MM.1S (cell line): ENCODE measurements at places on chromosomes 3 and 15.
A peak's percentile ranks its signal among the peaks of the same experiment; 100 is the strongest.

DNA sequence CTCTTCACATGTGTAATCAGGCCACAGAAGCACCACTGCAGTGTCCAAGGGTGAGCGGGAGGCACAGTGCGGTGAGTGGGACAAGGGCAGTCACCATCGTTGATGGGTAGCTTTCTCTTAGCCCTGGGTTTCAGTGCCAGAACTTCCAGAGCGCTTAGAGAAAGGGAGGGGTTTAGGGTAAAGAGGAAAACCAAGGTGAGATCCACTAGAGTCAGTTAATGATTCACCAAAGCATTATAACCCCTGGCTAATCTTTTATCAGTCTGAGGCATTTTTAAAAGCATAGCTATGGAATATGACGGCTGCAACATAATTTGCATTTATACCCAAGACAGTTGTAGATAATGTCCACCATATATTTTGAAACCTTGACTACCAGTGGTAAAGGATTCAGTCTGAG is 94.8 kb downstream of the SHQ1 start:
- no peak for DNase-seq

GRCh38 chr15:83379579-83379959 is 67.6 kb upstream of the SH3GL3 start:
- no peak for DNase-seq

GRCh38 chr3:3105246-3105645 is 4.9 kb downstream of the IL5RA start:
- DNase-seq = no peak

DNA sequence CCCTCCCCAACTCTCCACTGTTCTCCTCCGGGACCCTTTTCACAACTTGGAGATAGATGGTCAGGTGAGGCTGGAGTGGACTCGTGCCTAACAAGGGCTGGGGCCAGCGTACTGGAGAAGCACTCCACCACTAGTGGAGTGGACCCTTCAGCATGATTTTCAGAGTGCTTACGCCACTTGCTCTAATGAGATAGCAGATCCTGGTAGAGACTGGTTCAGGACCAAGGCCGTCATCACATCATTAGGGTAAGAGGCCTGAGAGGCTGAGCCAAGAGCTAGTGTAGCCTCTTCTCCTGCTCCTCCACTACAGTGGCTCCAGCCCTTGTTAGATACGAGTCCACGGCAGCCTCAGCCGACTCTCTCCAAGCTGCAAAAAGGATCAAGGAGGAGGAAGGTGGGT is 66.9 kb upstream of the NTRK3 start:
- no peak for DNase-seq

DNA sequence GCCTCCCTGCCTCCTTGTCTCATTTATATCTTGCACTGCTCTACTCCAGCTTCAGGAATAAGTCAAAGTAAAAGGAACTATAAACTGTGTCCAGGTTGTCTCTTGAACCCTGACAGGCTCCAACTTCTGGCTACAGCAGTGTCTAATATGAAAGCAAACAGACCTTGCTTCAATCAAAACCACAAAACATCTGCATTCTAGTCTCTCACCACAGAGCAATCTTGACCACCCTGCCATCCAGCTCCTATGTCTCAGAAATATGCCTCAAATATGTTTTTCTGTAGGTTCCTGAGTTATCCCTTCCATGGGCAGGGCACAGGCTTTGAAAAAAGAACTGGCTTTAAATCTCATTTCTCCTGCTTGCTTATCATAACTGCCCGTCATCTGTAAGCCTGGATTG is 13.0 kb upstream of the RAMAC start:
- peak; percentile 48 for DNase-seq

- DNase-seq = no peak
These were observed 329.8 kb upstream of the RASGRP1 start for GRCh38 chr15:38894243-38894948.

DNA sequence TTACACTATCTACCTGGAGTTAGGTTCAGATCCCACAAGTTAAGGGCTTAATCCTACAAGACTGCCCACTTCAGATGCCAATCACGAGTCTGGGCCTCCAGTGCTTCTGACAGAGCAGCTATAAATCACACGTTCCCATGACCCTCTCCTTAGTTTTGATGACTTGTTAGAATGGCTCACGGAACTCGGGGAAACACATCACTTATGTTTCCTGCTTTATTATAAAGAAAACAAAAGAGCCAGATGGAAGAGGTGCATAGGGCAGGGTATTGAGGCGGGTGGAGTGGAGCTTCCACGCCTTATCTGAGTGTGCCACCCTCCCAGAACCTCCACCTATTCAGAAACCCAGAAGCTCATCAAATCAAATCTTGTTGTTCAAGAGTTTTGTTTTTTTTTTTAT is 170.8 kb downstream of the MOBP start:
- no peak for DNase-seq

- DNase-seq = no peak
These were observed 131.4 kb downstream of the IQCH start for GRCh38 chr15:67385971-67386370.

- DNase-seq = no peak
These were observed 27.0 kb downstream of the PDE8A start for GRCh38 chr15:85008474-85009260.

DNA sequence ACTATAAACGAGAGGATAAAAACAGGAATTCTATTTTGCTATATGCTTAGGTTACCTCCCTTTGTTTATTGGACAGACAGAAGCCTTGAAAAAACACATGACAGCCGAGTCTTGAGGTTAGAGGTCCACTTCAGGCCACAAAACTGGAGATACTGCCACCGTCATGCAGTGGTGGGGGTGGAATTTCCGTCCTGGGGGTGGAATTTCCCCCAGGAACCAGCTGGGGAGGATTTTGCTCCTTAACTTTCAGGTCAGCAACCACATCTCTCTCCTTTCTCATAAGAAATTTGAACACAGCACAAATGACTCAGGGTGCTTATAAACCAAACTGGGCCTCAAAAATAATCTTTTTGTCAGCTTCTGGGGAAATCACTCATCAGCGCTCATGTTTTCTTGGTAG is 545.8 kb upstream of the ADAMTS9 start:
- DNase-seq = no peak

GRCh38 chr3:191356631-191357439 is 26.5 kb upstream of the UTS2B start:
- DNase-seq = no peak

- no peak for DNase-seq
These were observed 2.4 kb upstream of the RCN2 start for GRCh38 chr15:76929011-76929760.

- DNase-seq = no peak
These were observed 126.2 kb downstream of the ASB7 start for GRCh38 chr15:100728371-100729201.

DNA sequence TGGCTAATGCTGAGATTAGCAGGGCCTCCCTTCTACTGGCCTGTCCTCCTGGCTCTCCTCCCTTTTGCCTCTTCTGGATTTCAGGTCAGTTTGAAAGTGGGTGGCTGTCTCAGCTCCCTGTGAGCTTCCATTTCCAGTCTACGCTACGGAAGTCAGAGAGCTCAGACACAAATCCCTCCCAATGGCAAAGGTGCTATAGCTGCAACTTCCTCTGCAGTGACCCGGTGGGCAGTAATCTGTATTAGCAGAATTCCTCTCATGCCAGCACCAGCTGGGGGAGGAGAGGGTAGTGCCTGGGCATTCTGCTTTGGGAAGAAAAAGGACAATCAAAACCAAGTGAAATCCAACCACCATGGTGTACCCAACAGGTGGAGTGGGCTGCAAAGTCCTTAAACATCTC is 171.4 kb downstream of the STT3B start:
- no peak for DNase-seq

GRCh38 chr3:17833786-17834559 is 91.5 kb upstream of the TBC1D5 start:
- no peak for DNase-seq

DNA sequence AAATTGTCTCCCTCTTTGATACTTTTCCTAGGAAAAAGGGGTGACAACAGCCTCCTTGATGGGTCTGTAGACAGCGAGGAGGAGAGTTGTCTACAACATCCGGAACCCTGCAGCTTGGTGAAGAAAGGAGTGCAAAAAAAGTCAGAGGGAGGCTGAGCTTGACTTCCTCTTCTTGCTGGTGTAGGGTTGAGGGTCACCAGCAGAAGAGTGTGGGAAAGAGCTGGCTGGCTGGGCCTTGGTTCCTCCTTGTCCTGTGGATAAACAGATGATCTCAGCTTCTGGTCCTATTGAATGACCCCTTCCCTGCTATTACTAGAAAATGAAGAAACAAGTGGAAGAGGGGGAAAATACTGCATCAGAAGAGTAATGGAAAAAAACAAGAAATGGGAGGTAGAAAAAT is 20.4 kb downstream of the SLC7A14 start:
- no peak for DNase-seq

DNA sequence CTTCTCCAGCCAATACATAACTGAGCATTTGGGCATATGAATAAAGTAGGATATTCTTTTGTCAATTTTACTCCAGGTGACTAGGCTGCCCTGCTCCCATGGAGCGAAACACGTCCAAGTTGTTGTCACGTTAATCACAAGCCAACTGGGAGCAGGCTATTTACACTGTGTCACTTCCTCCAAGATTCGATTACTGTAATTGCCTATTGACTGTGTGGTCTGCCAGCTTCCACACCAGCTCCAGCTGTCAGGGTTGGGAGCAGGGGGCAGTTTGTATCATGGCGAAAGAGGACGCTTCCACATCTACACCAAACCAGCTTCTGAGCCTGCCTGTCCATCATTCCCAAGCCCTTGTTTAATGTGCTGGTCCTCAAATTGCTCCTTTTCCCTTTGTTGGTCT is 89.2 kb upstream of the RORA start:
- DNase-seq = no peak

DNA sequence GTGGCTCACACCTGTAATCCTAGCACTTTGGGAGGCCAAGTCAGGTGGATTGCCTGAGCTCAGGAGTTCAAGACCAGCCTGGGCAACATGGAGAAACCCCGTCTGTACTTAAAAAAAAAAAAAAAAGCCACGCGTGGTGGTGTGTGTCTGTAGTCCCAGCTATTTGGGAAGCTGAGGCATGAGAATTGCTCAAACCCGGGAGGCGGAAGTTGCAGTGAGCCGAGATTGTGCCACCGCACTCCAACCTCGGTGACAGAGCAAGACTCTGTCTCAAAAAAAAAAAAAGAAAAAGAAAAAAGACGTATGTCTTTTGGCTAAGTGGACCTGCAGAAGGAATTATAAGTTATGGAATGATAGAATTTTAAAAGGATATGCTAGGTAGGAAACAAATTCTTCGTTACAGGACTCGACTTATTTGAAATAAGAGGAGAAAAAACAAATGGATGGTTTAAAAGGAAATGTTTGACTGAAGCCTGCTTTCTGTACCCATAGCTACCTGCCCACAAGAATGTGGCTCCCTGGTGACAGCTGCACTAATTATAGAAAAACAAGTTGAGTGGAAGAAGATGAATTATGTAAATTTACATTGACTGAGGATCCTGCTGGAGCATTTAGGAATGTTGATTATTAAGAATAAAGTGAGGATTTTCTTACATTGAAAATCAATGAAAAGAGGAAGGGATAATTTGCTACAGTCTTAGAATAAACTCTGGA is 36.0 kb upstream of the SKIL start:
- DNase-seq = peak; percentile 74

DNA sequence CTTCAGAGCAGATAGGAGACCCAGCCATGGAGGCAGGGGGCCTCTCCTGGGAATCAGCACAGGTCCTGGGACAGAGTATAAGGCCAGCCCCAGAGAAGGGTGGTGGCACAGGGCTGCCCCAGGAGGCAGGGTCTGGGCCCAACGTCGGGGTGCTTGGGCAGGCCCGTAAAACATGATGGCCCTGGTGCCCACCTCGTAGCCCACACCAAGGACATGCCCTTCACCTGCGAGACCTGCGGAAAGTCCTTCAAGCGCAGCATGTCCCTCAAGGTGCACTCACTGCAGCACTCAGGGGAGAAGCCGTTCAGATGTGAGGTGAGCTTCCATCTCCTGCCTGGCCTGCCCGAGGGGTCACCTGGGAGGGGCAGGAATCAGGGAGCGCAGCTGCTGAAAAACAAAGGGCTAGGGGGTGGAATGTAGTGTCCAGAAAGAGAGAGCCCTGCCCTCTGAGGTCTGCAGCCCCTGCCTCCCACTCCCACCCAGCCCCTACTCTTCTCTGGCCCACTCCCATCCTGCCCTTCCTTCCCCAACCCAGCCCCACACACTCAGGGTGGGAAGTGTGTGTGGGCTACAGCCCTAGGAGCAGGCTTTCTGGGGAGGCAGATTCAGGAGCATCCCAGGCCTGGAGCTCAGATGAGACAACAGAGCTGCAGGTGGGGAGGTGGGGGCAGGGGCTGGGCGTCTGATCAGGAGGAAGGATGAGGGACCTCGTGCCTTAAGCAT is 9.5 kb downstream of the ZBTB47 start:
- no peak for DNase-seq

- DNase-seq = peak; percentile 69
These were observed 71.9 kb downstream of the MGLL start for GRCh38 chr3:127750226-127751031.

DNA sequence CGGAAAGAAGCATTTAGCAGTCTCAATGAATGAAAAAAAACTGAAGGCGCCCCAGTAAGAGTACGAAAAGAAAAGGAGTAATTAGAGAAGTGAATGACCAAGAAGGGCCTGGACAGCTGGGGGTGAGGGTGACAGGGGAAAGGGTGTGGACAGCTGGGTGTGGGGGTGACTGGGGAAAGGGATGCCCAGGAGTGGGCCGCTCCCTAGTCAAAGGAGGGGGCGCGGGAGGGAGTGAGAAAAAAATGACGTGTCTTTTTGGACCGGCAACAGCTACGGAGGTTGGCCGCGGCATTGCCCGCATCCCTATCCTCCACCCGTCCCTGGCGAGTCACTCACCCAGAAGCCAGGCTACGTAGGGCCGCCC is 274 bp upstream of the ZCWPW2 start:
- no peak for DNase-seq

GRCh38 chr15:66876421-66876730 is 174.3 kb downstream of the SMAD6 start:
- no peak for DNase-seq

DNA sequence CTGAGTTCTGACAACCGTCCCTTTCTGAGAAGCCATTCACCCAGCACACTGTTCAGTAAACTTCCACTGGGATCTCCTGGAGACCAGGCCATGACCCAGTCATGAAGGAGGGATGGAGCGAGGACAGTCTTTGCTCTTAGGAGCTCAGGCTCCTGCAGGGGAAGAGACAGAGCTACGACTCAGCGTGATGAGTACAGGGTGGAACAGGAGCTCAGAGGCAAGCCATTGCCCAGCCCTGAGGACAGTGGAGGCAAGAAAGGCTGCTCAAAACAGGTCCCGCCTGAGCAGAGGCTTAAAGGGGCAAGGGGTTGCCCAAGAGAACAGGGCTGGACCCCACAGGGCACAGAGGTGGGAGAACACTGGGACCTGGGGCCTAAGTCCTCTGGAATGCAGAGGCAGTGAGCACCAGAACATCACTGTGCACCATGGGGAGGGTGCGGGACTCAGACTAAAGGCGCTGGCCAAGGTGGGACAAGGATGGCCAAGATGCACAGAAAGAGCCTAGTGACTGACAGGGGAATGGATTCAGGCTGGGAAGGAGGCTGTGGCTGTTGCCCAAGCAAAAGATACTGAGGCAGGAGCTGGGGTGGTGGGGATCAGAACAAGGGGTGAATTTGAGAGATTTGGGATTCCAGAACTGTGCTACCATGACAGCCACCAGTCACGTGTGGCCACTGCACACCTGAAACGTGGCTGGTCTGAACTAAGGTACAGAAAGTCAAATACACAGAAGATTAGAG is 25.8 kb downstream of the TMEM43 start:
- DNase-seq = no peak

GRCh38 chr15:22227411-22228100 is 147.2 kb downstream of the OR4M2 start:
- no peak for DNase-seq
